ENCODE measurements at places on chromosomes 5 and 9.

- H3K4me1 ChIP-seq: no peaks in the 10 kb centered on the region
- H3K27ac ChIP-seq: no peak overlapping the region
- peaks cover 3% of the 10 kb centered on the region for H3K27me3 ChIP-seq
- H3K36me3 ChIP-seq: no peaks in the 10 kb centered on the region
Measured at GRCh38 chr5:163350083-163350482, 87.3 kb upstream of the CCNG1 start.

GRCh38 chr5:95816776-95817175, 5.8 kb downstream of the GLRX start:
- H3K27ac ChIP-seq: peak overlapping the region; percentile 60
- no peaks in the 10 kb centered on the region for H3K27me3 ChIP-seq
- no peak for DNase-seq
- H3K4me1 ChIP-seq: peaks cover 70% of the 10 kb centered on the region
- peak overlapping the region; percentile 49 for H3K4me3 ChIP-seq
- H3K36me3 ChIP-seq: peaks cover 28% of the 10 kb centered on the region

DNA sequence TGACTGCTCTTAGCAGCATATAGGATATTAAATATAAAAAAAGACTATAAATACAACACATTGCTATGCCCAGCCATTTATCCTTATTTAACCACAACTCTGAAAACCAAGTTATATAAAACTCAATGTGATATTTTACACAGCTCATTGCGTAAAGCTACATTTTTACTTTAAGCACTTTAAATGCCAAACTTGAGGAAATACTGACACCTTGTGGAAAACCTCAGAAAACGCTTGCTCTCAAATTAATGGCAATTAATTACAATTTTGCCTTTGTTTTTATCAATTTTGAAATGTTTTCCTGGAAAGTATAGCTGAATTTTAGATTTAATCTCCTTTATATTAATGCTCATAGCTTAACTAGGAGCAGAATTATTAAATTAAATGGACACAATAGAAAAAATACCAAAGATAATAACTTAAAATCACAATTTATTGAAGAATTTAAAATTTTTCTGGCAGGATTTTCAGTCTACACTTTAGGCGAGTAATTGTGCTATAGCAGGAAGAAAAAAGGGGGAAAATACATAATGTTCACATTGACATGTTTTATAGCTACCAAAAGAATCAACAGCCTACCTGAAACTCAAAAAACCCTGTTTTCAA, 25.2 kb upstream of the PLAC8L1 start:
- H3K36me3 ChIP-seq: peaks cover 51% of the 10 kb centered on the region
- no peaks in the 10 kb centered on the region for H3K27me3 ChIP-seq
- H3K27ac ChIP-seq: no peak overlapping the region

GRCh38 chr5:59483971-59484472, 409.5 kb downstream of the PDE4D start:
- H3K4me3 ChIP-seq: no peak overlapping the region
- H3K36me3 ChIP-seq: no peaks in the 10 kb centered on the region
- H3K27me3 ChIP-seq: no peaks in the 10 kb centered on the region

DNA sequence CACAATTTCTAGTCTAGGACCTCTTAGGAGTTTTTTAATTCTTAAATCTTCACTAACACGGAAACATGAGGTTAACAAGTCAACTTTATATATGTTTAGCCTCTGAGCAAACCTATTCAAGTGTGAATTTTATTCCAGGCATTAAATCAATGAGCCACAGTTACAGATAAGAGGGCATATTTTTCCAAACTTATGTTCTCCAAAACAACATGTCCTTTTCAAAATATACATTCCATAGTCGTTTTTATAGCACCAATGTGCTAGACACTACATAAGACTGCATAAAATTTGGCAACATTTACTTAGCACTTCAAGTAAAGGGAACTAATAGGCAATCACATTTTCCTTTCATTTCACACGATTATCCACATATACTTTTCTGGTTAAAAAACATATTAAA, 6.5 kb downstream of the TMEM245 start:
- no peak overlapping the region for H3K27ac ChIP-seq
- no peaks in the 10 kb centered on the region for H3K27me3 ChIP-seq
- no peak overlapping the region for H3K4me3 ChIP-seq
- H3K4me1 ChIP-seq: peaks cover 86% of the 10 kb centered on the region

- H3K27ac ChIP-seq: no peak overlapping the region
Measured at GRCh38 chr9:2234371-2234893, 219.3 kb downstream of the SMARCA2 start.

DNA sequence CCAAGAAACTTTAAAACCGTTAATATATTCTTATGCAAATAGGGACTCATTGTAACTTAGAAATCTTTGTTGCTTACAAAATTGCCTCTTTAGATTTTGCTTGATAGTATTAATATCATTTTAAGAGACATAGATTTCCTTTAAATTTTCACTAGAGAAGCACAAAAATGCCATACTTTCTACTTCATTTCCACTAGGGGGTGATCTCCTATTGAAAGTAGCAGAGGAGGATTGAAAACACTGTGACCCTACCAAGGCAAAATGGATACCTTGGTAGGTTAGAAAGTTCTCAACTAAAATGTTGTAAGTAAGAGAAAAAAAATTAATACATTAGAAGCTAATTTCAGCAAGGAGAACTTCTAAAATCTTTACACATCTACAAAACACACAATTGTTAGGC, 204.9 kb downstream of the CHSY3 start:
- no peak overlapping the region for H3K27ac ChIP-seq
- H3K4me1 ChIP-seq: no peaks in the 10 kb centered on the region
- no peaks in the 10 kb centered on the region for H3K27me3 ChIP-seq
- H3K4me3 ChIP-seq: no peak overlapping the region
- DNase-seq: no peak

DNA sequence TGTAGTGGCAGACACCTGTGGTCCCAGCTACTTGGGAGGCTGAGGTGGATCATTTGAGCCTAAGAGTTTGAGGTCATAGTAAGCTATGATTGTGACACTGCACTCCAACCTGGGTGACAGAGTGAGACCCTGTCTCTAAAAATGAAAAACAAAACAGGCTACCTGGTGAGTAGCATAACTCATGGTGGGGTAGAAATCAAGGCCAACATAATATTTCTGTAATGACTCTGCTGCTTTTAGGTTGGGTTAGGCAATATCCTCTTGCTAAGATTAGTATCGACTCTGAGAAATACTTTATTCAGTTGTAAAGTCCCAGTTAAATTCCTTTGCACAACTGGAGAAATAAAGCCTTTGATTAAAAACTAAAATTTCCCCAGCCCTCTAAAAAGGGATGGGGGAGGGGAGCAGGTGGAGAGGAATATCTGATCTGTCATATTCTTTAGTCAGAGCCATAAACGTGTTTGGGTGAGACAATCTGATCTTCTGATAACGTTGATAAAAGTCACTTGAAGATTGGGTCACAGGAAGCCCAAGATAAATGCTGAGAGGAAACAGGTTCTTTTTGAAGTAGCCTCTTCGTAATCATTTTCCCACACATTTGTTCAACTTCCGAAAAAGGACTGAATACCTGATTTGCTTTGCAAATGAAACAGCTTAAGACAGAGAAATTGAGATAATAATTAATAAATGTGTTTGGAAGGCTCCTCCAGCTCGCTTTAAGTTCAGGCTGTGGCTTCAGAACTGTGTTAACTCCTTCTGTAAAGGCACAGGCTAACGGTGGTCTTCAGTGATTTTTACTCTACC, 14.9 kb downstream of the IL4 start:
- H3K4me1 ChIP-seq: peaks cover 18% of the 10 kb centered on the region
- H3K36me3 ChIP-seq: no peaks in the 10 kb centered on the region
- no peak overlapping the region for H3K27ac ChIP-seq
- H3K4me3 ChIP-seq: no peak overlapping the region
- H3K27me3 ChIP-seq: no peaks in the 10 kb centered on the region
- DNase-seq: peak; percentile 15

DNA sequence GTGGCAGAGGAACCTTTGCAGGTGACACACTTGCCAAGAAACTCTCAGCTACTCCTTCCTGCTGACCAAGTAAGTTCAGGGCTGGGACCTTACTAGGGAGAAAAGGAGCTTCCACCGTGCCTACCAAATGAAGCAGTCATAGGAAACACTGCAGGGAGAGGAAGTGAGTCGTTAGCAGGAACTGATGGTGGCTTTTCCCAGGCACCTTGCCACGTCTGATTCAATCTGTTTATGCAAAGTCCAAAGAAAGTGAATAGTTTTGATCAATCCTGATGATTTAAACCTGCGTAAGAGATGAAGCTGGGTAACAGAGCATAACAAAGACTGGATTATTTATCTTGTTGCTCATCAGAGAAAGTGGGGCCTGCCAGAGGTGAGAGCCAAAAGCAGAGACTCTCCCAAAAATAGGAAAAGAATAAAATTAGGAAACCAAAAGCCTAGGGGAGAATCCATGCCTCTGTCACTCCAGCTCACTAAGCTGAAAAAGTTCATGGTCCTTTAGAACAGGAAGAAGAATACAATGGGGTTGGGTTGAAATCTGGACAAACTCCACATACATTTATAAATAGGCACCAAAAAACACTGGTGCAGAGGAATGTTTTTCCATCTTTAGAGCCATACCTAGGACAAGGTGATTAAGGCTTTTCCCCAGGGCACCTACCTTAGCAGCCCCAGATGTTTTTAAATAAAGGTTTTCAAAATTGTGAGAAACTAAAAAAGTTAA, 9.3 kb upstream of the PFDN1 start:
- no peak overlapping the region for H3K27ac ChIP-seq
- no peaks in the 10 kb centered on the region for H3K36me3 ChIP-seq
- no peaks in the 10 kb centered on the region for H3K4me1 ChIP-seq
- H3K4me3 ChIP-seq: no peak overlapping the region

- no peak overlapping the region for H3K4me3 ChIP-seq
- H3K27me3 ChIP-seq: no peaks in the 10 kb centered on the region
Measured at GRCh38 chr9:110703669-110704068, 35.1 kb downstream of the MUSK start.

DNA sequence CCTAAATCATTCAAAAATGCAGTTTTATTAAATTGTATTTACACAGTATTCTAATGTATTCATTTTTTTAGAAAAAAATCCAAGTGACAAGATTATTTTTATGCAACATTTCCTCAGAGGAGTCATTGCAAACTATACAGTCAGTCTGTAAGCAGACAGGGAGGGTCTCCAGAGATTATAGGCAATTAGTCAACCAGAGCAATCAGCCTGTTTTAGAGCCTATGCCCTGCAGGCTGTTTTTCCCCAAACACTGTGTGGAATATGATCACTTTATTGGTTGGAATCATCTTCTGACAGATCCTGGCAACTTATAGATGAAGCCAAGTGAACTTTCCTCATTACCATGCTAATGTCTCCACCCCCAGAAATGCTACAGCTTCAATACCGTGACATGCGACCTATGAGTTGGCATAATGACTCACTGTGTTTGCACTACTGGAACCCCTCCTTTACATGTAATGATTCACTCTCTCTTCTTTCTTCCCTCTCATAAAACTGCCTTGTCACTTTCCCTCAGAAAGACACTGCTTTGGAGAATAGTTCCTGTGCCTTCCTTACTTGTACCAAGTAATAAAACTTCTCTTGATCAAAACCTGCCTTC, 577.7 kb upstream of the FTMT start:
- DNase-seq: no peak
- H3K27ac ChIP-seq: no peak overlapping the region
- H3K36me3 ChIP-seq: no peaks in the 10 kb centered on the region
- H3K4me3 ChIP-seq: no peak overlapping the region
- H3K27me3 ChIP-seq: no peaks in the 10 kb centered on the region
- no peaks in the 10 kb centered on the region for H3K4me1 ChIP-seq

GRCh38 chr5:160287378-160288051, 24.8 kb downstream of the CCNJL start:
- no peak for DNase-seq
- H3K4me3 ChIP-seq: no peak overlapping the region
- H3K4me1 ChIP-seq: no peaks in the 10 kb centered on the region
- no peaks in the 10 kb centered on the region for H3K27me3 ChIP-seq

- H3K27ac ChIP-seq: no peak overlapping the region
- DNase-seq: no peak
- H3K36me3 ChIP-seq: no peaks in the 10 kb centered on the region
- H3K4me3 ChIP-seq: no peak overlapping the region
Measured at GRCh38 chr5:172445866-172446265, 8.5 kb downstream of the SH3PXD2B start.

DNA sequence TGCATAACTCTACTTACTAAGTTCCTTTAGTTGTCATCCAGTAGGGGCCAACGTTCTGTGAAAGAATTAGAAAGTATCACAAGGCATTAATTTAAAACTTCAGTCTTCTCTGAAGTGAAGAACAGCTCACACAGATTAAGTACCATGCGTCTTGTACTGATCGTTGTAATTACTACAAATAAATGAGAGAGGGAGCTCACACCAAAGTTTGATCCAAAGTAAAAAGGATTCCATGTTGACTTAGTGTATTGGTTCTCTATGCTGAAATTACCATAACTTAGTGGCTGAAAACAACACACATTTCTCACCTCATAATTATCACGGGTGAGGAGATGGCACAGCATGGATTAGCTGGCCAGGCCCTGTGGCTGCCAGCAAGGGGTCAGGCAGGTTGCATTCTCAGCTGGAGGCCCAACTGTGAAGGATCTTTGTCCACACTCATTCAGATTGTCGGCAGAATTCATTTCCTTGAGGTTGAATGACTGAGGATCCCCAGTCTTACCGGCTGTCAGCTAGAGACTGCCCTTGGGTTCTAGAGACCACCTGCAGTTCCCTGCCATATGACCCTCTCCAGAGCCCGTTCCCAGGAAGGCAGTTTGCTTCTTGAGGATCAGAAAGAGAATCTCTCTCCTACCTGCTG, 169.1 kb downstream of the YTHDC2 start:
- no peak overlapping the region for H3K27ac ChIP-seq
- H3K36me3 ChIP-seq: no peaks in the 10 kb centered on the region
- no peaks in the 10 kb centered on the region for H3K4me1 ChIP-seq
- no peak overlapping the region for H3K4me3 ChIP-seq
- DNase-seq: no peak
- H3K27me3 ChIP-seq: no peaks in the 10 kb centered on the region

- no peaks in the 10 kb centered on the region for H3K36me3 ChIP-seq
- H3K27ac ChIP-seq: no peak overlapping the region
- no peak overlapping the region for H3K4me3 ChIP-seq
- H3K4me1 ChIP-seq: no peaks in the 10 kb centered on the region
- DNase-seq: no peak
Measured at GRCh38 chr9:108290839-108291585, 564.8 kb downstream of the ACTL7B start.

- no peak for DNase-seq
- H3K4me3 ChIP-seq: no peak overlapping the region
- no peaks in the 10 kb centered on the region for H3K36me3 ChIP-seq
- no peak overlapping the region for H3K27ac ChIP-seq
- no peaks in the 10 kb centered on the region for H3K4me1 ChIP-seq
Measured at GRCh38 chr5:42656651-42657015, 100.0 kb upstream of the CCDC152 start.

GRCh38 chr5:178434851-178435250, 155.3 kb downstream of the COL23A1 start:
- H3K4me3 ChIP-seq: no peak overlapping the region
- no peak overlapping the region for H3K27ac ChIP-seq
- H3K36me3 ChIP-seq: no peaks in the 10 kb centered on the region
- H3K4me1 ChIP-seq: no peaks in the 10 kb centered on the region

Measured in CD8-positive, alpha-beta memory T cell (primary cell).